ENCODE measurements at places on chromosomes 12 and 14.

GRCh38 chr14:102591372-102591943, 991 bp upstream of the RCOR1 start:
- peak; percentile 63 for DNase-seq

DNA sequence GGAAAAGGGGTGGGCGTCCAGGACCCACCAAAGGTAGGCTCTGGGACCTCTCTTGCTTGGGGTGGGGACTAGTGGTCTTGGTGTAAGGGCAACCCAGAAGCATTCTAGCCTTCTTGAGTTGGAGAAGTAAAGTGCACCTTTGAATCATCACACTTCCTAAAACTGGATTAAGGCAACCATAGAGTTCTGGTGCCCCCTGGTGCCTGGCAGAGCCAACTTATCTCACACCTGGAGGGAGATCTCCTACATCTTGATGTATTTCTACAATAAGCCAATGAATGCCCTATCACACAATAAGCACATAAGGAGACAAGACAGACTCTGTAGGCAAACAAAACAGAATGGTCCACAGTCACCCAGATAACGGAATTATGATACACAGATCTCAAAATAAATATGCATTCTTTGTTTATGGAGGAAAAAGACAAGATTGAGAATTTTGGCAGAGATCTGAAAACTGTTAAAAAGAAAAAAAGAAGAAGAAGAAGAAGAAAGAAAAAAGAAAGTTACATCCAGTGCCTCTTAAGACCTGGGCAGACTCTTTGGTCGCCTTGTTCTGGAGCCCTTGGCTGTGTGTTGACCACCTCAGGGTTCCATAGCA, 95.9 kb upstream of the PPP2R5C start:
- peak; percentile 82 for DNase-seq

GRCh38 chr12:71755146-71755892, 656 bp downstream of the RAB21 start:
- DNase-seq: no peak

GRCh38 chr14:35387713-35388579, 16.6 kb downstream of the NFKBIA start:
- no peak for DNase-seq

- no peak for DNase-seq
Observed at GRCh38 chr12:15721316-15722115, 67.7 kb downstream of the EPS8 start.

- DNase-seq: peak; percentile 62
Observed at GRCh38 chr12:6570264-6570887, 2.3 kb upstream of the NOP2 start.

DNA sequence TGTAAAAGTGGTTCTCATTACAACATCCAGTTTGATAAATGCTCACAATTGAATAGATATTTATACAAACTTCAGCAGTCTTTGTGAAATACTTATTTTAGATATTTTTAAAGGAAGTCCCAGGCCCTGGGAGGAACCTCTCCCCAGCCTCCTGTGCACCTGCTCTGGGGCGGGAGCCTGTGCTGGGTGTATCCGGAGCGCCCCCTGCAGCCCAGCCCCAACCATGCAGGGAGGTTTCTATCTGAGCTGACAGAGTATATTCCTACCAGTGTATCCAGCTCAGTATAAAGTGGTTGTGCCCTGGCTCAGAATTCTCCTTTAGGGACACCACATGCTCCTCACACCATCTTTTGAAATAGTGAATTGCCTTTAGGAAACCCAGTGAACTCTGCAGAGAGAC, 851.8 kb downstream of the TMEM121 start:
- DNase-seq: no peak
